Testis (tissue), 5 donors: ENCODE measurements at places on chromosomes 4 and X. TPM values are rescaled to one million over a fixed set of nuclear protein-coding genes. Genes with fewer than 3 reads are reported as not detected.

The CXCL1 gene
- total RNA-seq = 0.74 TPM

The ZNF81 gene
- 4.7 TPM for total RNA-seq

DNA sequence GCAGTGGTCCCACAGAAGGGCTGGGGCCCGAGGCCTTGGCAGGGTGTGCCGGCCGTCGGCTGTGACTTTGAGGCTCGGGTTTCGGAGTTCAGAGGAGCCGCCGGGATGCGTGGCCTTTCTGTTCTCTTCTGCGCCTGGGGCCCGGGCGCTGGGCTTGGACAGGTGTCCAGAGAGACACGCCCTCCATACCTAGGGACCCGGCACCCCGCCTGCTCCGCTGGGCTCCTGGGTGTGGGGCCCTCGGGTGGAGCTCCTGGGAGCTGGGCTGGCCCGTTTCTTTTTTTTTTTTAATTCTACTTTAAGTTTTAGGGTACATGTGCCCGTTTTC, 11.3 kb downstream of the FGFRL1 start:
- no peaks in the 10 kb centered on the region for H3K27me3 ChIP-seq
- no peak overlapping the region for H3K27ac ChIP-seq
- H3K4me3 ChIP-seq = no peak overlapping the region
- H3K36me3 ChIP-seq = no peaks in the 10 kb centered on the region

The CD38 gene
- total RNA-seq = 0.68 TPM

The CSAG1 gene
- total RNA-seq = not detected

GRCh38 chrX:13793897-13794296, 23.0 kb downstream of the GPM6B start:
- no peaks in the 10 kb centered on the region for H3K27me3 ChIP-seq
- no peak for DNase-seq
- no peak overlapping the region for H3K27ac ChIP-seq
- no peak overlapping the region for H3K4me3 ChIP-seq
- H3K36me3 ChIP-seq = no peaks in the 10 kb centered on the region

GRCh38 chrX:153380691-153381090, 20.5 kb downstream of the PNMA6E start:
- DNase-seq = peak; percentile 26
- no peak overlapping the region for H3K4me3 ChIP-seq

GRCh38 chrX:70253377-70254062, 6.5 kb downstream of the P2RY4 start:
- H3K4me1 ChIP-seq = no peaks in the 10 kb centered on the region
- no peak overlapping the region for H3K4me3 ChIP-seq
- H3K36me3 ChIP-seq = no peaks in the 10 kb centered on the region
- H3K27me3 ChIP-seq = no peaks in the 10 kb centered on the region
- DNase-seq = no peak

The DTHD1 gene
- total RNA-seq = 1.0 TPM

The CFAP97 gene
- 49.4 TPM for total RNA-seq

DNA sequence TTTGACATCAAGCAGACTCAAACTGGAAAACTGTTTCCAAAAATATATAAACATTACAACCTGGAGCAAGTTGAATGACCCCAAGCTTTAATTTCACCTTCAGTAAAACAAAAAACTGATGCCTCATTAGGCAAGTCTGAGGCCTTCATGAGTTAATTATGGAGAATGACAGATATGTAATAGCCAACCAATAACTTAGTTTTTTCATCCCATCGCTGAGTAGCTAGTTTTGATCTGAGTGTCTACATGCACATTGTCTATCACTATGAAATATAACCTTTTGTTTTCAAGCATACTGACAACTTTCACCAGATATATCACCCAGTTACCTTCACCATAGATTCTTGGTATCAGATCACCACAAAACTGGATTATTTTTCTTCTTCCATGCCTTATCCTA, 16.4 kb downstream of the PRKG2 start:
- no peak overlapping the region for H3K4me3 ChIP-seq
- no peak for DNase-seq
- H3K27ac ChIP-seq = no peak overlapping the region
- H3K4me1 ChIP-seq = no peaks in the 10 kb centered on the region
- H3K27me3 ChIP-seq = no peaks in the 10 kb centered on the region
- no peaks in the 10 kb centered on the region for H3K36me3 ChIP-seq

The PLAC1 gene
- 1.0 TPM for total RNA-seq

- no peaks in the 10 kb centered on the region for H3K36me3 ChIP-seq
- no peaks in the 10 kb centered on the region for H3K27me3 ChIP-seq
- no peak for DNase-seq
Observed at GRCh38 chr4:6502747-6503465, 30.5 kb upstream of the PPP2R2C start.

- no peaks in the 10 kb centered on the region for H3K27me3 ChIP-seq
- H3K27ac ChIP-seq = no peak overlapping the region
- H3K4me3 ChIP-seq = no peak overlapping the region
- no peaks in the 10 kb centered on the region for H3K4me1 ChIP-seq
- DNase-seq = no peak
- H3K36me3 ChIP-seq = no peaks in the 10 kb centered on the region
Observed at GRCh38 chr4:78613522-78614321, 62.2 kb downstream of the ANXA3 start.

DNA sequence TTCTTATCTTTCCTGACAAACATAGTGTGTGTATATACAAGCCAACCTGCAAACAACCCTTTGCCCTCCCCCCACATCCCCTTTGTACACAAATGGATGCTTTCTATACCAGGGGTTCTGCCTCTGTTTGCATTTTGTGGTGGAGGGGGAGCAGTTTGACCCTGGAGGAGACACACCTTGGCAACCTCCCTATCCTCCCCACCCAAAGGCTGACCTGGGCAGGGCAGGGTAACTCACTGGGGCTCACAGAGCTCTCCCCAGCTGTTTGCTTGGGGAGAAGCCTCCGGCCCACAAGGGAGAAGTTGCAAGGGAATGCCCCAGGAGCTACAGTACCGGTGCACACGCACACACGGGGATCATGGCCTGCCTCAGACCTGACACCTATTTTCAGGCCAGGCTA, 372.6 kb downstream of the BCOR start:
- H3K36me3 ChIP-seq = no peaks in the 10 kb centered on the region
- no peak overlapping the region for H3K4me3 ChIP-seq
- H3K27me3 ChIP-seq = no peaks in the 10 kb centered on the region
- H3K27ac ChIP-seq = no peak overlapping the region

- H3K4me3 ChIP-seq = no peak overlapping the region
- no peaks in the 10 kb centered on the region for H3K27me3 ChIP-seq
- no peak for DNase-seq
- H3K4me1 ChIP-seq = no peaks in the 10 kb centered on the region
- H3K36me3 ChIP-seq = no peaks in the 10 kb centered on the region
Observed at GRCh38 chr4:77196866-77197265, 39.9 kb downstream of the CCNG2 start.

The CHRNA9 gene
- 0.50 TPM for total RNA-seq

The COX7B gene
- 124 TPM for total RNA-seq

DNA sequence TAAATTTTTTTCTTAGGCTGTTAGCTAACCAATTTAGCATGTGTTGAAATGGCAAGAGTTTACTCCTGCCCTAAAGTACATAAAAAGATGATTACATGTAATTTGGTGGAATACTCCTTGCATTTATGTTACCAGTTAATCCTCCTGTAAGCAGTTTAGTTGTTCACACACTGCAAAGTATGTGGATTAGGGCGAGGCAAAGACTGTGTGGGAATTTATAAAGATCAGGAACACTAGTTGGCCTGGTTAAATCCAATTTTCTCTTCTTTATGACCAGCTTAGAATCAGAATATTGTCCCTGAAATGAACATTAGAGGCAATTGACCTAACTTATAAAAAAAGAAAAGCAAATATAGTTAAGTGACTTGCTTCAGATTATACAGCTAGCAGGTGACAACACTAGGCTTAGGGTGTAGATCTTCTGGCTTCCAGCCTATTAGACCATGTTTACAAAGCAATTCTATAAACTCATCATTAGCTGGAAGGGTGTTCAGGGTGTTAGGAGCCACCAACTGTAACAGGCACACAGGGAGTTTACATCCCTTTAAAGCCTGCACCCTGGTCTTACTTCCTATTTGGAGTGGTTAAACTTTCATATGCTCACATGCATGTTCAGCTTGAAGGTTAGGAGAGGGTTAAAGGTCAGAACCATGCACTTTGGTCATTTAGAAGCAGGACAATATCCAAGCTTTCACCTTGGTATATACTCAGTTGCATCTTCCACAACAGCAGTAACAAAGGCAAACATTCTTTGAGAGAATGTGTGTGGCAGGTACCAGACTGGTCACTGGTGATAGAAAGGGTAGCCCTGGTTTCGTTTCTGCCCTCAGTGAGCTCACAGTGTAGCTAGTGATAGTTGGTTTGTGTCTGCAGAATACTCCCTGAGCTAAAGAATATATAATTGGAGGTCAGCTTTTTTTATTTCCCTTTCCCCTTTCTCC, 72.6 kb downstream of the GC start:
- no peak overlapping the region for H3K27ac ChIP-seq
- no peak for DNase-seq
- H3K4me3 ChIP-seq = no peak overlapping the region
- H3K27me3 ChIP-seq = no peaks in the 10 kb centered on the region

The QRFPR gene
- total RNA-seq = 0.93 TPM

DNA sequence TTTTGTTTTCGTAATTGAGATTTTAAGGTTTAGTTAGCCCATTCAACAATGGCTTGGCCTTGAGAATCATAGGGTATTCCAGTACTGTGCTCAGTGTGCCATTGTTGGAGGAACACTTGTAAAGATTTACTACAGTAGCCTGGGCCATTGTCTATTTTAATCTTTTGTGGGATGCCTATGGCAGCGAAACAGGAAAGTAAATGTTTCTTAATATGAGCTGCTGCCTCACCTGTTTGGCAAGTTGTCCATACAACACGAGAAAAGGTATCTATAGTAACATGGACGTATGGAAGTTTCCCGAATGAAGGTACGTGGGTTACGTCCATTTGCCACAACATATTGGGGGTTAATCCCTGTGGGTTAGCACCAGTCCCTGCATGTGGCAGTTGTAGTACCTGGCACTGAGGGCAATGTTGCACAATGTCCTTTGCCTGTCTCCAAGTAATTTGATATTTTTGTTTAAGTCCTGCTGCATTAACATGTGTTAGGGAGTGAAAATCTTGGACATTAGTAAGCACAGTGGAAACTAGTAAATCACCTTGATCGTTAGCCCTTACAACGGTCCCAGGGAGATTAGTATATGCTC, 38.6 kb upstream of the AADAT start:
- H3K4me3 ChIP-seq = no peak overlapping the region
- DNase-seq = no peak
- H3K27ac ChIP-seq = no peak overlapping the region
- no peaks in the 10 kb centered on the region for H3K27me3 ChIP-seq
- H3K4me1 ChIP-seq = no peaks in the 10 kb centered on the region

GRCh38 chr4:47674144-47674543, 163.7 kb downstream of the CORIN start:
- H3K27me3 ChIP-seq = no peaks in the 10 kb centered on the region
- no peak for DNase-seq
- no peaks in the 10 kb centered on the region for H3K36me3 ChIP-seq

- H3K27ac ChIP-seq = no peak overlapping the region
- no peaks in the 10 kb centered on the region for H3K36me3 ChIP-seq
- no peaks in the 10 kb centered on the region for H3K27me3 ChIP-seq
Observed at GRCh38 chr4:137387924-137388323, 144.4 kb downstream of the PCDH18 start.

The REELD1 gene
- 0.62 TPM for total RNA-seq

The MFAP3L gene
- 78.6 TPM for total RNA-seq

The GPRASP2 gene
- total RNA-seq = 8.4 TPM

The CTAG2 gene
- 17.3 TPM for total RNA-seq

- no peaks in the 10 kb centered on the region for H3K27me3 ChIP-seq
- H3K4me1 ChIP-seq = no peaks in the 10 kb centered on the region
- H3K27ac ChIP-seq = no peak overlapping the region
- no peak overlapping the region for H3K4me3 ChIP-seq
Observed at GRCh38 chrX:95791876-95792275, 892.8 kb upstream of the DIAPH2 start.

The AFF2 gene
- 28.1 TPM for total RNA-seq
